NCI-H1694 treated with DMSO at 0.1 percent for 48 hours (cell line): ENCODE measurements at places on chromosomes 2 and 18.
A peak's percentile ranks its signal among the peaks of the same experiment; 100 is the strongest.

- DNase-seq, result no peak
Observed at GRCh38 chr2:80748592-80748991, 444.0 kb upstream of the LRRTM1 start.

GRCh38 chr18:12749121-12749520 is 46.3 kb downstream of the PSMG2 start:
- DNase-seq, result no peak

GRCh38 chr2:133819906-133820305 is 251.6 kb upstream of the NCKAP5 start:
- no peak for DNase-seq

DNA sequence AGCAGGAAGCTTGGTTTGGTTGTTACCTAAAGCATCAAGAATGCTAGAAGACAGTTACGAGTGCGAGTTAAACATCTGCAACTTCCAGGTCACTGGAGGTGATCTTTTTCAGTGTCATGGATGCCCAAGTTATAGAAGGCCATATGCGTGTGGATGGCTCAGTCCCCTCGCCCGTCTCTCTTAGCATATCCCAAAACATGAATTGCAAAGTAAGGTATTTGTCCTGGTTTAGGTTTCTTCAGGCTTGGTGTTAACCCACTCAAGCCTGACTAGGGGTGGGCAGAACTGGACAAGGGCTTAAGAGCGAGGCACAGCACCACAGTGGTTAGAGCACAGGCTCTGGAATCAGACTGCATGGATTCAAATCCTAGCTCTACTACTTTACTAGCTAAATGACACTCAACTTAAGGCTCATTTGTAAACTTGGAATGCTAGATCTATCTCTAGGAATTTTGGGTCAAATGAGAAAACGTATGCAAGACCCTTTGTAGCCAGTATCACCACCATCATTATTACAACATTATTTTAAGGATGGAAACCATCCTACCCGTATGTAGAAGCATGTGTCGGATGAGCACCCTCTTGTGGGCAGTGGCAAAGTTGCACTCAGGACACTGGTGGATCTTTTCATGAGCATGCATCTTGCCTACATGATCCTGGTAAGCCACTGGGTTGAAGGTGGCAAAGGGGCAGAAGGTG is 11.2 kb downstream of the ZNF142 start:
- DNase-seq, result peak; percentile 68

- no peak for DNase-seq
Observed at GRCh38 chr2:13104723-13105122, 388.0 kb downstream of the TRIB2 start.

- DNase-seq, result no peak
Observed at GRCh38 chr2:119910566-119910965, 102.3 kb upstream of the EPB41L5 start.

- no peak for DNase-seq
Observed at GRCh38 chr2:2699121-2699505, 368.0 kb upstream of the MYT1L start.

- DNase-seq, result peak; percentile 69
Observed at GRCh38 chr2:196592331-196592910, 47.1 kb upstream of the CCDC150 start.

DNA sequence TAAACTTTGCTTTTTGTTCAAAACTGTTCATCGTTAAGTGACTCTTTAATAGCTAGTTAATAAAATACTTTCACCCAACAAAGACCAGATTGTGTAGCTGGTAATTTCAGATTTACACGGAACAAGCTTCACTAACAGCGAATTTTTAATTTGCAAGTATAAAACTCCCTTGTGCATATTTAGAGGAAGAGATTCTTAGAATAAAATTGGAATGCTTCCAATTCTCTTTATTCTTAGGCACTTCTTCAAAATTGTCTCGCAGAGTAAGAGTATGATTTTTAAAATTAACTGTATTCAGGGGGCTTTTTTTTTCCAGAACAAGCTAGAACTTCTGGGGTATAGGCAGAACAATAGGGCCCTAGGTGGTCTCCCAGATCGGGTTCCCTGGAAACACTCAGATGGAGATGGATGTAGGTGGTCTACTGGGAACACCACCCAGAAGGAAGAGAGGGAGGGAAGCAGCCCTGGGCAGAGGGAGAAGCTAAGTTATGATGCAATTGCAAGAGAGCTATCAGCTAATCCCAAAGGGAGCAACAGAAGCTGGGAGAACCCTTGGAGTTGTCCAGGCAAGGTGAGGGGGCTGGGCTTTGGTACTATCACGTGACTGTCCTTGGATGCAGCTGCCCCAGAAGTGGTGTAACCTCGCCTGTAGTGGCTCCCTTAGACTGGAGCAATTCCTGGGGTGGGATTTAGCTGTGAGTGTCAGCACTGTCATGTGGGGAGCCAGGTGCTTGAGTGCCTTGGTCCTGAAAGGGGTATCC is 151.7 kb upstream of the ASB18 start:
- no peak for DNase-seq

DNA sequence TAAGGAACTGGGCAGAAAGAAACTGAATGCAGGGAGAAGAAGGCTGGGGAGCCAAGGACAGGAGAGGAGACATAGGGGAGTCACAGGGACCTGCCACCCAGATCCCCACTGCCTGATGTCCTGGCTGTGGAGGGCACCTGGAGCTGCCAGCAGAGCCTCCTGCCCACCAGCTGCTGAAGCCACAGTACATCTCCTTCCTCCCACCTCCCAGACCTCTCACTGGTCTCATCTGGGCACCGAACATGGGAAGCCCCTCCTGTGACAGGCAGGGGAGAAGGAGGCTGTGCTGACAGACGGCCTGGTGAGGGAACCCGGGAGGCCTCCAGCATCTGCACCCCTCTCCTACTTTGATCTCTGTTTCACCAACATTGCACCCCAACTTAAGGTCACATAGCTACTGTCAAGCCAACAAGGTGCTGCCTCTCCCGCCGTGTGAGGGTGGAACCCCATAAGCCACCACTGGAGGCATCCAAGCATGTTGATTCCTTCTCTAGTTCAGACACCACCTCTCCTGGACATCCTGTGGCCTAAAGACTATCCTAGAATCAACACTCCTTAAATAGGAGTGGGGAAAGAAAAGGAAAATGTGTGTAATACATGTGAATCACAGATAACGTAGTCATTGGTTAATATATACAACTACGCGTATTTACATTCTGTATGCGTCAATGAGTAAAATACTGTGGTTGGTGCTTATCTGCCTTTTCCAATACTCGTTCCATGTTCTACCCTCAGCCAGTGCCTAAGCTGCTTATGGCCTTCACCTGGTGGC is 3.5 kb upstream of the RNPEPL1 start:
- DNase-seq, result no peak

GRCh38 chr18:63907664-63908063 is at the start of gene SERPINB10:
Gene SERPINB10 (plus strand): TSS chr18:63907958. CDS start chr18:63915511, 7,553 bp downstream.
- no peak for DNase-seq

- no peak for DNase-seq
Observed at GRCh38 chr18:34818064-34818463, 108.0 kb downstream of the DTNA start.
